Fibroblast of skin of back (primary cell): ENCODE measurements at places on chromosomes 12 and 14.

DNA sequence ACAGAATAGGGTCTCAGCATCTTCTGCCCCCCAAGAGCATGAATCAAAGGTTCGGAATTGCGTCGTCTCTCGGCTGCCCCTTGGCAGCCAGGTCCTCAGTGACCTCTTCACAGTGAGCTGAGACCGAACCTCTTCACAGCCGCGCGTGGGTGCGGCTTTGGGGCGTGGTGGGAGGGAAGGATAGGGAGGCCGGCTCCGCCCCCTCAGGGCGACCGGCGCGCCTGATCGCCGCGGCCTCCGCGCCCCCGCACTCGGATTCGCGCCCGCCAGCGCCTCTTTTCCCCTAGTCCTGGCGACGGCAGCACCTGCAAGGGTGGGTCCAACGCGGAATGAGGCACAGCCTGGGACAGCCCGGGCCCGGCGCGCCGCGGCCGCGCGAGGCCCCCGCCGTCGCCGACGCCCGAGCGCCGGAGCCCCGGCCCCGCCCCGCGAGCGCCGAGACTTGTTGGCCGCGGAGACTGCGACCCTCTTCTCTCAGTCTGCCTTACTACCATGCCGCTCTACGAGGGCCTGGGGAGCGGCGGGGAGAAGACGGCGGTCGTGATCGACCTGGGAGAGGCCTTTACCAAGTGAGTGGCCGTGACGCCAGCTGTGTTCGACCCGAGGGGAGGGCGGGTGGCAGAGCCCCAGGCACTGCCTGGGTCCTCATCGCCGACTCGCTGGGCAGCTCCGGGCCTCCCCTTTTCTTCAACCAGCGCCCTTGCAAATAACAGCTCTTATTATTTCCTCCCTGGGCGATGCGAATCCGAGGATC, at the start of gene ACTR10:
TSS of gene ACTR10 (plus strand) at position 424 of the 754 bp plus-strand sequence. CDS start at position 493, 69 bp downstream.
- DNase-seq, result peak; percentile 76

DNA sequence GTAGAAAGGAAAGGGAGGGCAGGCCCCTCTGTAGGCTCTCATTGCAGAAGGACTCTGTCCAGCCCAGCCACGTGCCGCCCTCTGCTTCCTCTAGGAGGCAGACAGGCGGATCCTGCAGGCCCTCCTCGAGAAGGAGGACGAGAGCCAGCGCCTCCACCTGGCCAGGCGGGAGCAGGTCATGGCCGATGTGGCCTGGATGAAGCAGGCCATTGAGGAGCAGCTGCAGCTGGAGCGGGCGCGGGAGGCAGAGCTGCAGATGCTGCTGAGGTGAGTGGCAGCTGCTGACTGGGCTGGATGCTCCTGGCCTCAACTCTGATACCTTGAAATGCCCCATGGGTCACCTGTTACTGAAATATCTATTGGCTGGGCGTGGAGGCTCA, 10.9 kb downstream of the TCHP start:
- DNase-seq, result peak; percentile 38

- peak; percentile 36 for DNase-seq
Observed at GRCh38 chr12:103799857-103800771, 40.9 kb downstream of the NT5DC3 start.

GRCh38 chr12:14256121-14256520, 109.4 kb upstream of the ATF7IP start:
- DNase-seq, result peak; percentile 81

- no peak for DNase-seq
Observed at GRCh38 chr12:83432176-83432719, 745.5 kb downstream of the TMTC2 start.

DNA sequence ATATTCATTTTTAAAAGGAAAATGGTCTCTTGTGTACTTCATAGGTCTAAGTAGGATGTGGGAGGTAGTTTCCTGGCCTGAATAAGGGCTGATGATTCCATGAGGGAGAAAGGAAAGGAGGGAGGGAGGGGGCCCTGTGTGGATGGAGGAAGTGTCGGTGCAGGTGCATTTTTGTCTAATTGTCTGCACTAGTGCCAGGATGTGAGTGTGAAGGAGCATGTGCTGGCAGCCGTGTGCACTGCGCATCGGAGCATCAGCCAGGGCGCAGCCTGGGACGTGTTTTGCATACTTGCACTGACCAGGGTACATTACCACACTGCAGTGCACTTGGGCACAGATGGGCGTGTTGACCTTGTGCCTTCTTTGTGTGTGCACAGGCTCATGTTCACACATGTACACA, 29.2 kb downstream of the SMUG1 start:
- DNase-seq, result no peak

GRCh38 chr12:96482086-96482485, 7.3 kb upstream of the CFAP54 start:
- DNase-seq, result no peak

DNA sequence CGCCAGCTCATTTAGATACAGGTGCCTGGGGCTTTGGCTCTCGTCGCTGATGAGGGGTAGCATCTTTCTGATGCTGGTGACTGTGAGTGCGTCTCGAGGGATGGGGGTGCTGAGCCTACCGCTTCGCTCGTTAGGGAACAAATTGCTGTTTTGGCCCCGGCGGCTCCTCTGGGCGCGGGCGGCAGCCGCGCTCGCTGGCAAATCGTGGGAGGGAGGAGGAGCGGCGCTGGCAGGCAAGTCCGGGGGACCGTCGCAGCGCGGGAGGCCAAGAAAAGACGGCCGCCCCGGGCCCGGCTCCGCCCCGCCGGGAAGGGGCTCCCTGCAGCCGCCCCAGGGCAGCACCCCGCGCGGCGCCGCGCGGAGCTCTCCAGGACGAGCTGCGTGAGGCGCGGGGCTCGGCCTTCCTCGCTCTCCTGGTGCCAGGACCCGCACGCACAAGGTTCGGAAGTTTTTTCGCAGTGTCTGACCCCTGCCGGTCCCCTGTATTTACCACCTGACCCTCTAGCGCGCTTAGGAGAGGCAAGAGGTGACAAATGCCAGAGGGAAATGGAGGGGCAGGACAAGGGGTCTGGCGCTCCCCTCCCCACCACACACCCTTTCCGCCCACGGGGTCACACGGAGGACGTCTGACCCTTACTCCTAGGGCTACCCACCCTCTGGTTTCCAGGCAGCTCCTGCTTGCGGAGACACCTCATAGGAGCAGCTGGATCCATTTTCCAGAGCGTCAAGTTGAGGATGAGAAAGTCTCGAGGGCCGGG, 899 bp upstream of the KCNH3 start:
- DNase-seq, result no peak

GRCh38 chr12:118498171-118498570, 121.8 kb downstream of the SUDS3 start:
- DNase-seq, result no peak

- DNase-seq, result peak; percentile 46
Observed at GRCh38 chr12:100404769-100405407, 48.0 kb downstream of the SLC17A8 start.

GRCh38 chr12:97235102-97235501, 227.5 kb upstream of the RMST start:
- DNase-seq, result no peak

DNA sequence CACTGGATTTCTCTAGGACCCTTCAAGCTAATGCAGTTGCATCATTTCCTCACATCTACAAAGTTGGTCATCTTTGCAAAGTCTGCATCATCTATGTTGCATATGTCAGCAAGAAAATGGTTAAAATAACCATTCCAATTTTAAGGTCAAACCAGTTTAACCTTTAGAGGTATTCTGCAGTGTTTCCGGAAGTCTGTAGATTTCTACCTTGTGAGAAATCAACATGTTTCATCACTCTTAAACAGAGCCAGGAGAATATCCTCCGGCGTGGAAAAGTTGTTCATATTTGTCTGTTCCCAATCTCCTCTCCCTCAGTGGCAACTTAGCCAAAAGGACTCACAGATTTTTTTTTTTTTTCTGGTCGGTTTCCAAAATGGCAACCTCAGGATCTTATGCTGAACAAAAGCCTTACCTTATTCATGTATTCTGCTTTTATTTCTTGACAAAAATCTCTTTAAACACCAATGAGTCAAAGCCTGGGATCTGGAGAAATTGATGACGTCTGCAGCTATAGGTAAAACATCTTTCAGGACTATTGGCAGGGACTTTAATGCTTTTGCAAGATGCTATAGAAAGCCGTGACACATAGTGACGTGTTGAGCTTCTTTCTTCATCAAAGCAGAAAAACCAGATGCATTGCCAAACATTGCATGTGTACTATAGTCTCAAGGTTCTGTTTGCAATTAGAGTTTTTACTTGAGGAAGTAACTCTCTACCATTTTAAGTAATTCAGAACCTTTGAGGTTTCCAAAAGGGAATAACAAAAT, 16.0 kb upstream of the CDK17 start:
- peak; percentile 70 for DNase-seq

DNA sequence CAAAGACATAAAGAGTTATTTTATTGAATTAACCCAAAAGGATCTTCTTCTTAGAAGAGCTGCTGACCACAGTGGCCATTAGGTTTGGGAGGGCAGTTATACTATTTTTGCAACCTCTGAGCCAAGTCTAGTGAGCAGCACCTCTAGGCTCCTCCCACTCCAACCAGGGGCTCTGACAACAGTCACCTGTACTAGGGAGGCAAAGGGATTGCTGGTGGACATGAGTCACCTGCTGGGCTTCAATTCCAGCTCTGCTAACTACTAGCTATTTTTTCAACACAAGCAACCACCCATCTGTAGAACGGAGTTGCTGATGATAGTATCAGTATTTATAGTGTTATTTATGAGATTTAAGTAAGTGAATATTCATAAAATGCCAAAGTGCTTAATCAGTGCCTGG, 166.0 kb downstream of the KLHL28 start:
- DNase-seq, result no peak

DNA sequence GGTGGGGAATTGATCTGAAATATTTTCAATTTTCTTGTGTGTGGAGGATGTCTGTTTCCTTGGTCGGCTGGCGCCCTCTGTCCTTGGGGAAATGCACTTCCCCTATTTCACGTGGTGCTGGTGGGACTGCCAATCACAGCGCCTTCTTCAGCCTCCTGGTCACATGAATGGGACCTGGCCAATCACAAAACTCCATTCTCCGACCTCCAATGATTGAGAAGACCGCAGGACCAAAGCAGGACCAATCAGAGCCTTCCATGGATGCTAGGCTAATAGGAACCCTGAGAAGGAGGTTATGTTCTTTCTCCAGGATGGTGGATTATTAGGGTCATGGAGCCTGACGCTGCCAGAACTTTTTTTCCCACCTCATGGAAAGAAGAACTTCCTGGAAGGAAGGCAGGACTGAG, 188.7 kb downstream of the TTC8 start:
- DNase-seq, result peak; percentile 30

DNA sequence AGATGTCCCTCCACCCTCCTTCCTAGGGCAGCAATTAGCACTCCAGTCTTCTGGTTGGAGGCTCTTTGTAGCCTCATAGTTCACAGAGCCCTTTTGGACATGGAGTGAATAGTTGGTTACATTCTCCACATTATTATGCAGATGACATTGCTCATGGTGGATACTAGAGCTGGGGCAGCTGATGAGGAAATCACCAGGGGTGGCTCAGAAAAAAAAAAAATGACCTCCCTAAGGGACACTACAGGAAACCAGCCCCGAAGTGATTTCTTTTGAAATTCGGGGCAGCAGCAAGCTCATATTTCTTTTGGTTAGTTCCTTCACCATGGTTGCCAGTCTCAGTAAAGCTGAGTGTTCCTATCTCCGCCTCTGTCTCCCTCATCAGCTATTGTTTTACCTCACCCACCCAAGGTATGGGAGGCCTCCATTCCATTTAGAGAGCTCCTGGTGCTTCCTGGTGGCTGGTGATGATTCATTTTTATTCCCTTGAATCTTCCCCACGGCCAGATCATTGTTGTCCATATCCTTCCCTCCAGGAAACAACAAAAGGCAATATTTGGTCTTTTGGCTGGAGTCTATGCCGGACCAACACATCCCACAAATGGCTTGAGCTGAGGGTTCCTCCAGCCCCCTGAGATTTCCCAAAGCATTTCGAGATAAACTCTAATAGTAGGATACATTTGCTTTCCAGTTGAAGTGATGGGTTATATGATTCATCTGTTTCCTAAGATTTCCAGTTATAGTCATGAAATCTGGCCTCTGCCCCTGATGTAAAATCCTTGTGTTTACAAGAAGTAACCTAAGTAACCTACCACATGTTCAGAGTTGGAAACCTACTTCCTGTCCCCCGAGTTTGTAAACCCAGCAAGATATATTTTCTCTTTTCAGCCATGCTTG, 56.2 kb upstream of the NID2 start:
- DNase-seq, result peak; percentile 88

DNA sequence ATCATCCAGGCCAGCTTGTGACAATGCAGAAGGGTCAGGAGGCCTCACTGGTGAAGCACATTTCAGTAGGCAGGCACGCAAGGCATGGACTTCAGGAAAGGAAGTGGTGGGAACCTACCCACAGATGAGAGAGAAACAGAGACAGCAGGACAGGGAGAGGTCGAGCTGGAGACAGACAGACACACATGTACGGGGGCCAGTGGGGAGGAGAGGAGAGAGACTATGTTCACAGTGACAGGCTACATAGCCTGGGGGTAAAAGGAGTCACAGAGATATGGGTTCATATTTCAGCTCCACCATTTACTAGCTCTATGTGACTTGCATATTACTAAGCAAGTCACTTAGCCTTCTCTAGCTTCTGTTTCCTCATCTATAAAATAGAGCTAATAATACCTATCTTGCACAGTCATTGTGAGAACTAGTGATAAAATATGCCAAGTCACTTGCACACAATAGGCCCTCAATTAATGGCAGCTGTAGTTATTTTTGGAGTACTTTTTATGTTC, 91.1 kb upstream of the FUT8 start:
- no peak for DNase-seq

DNA sequence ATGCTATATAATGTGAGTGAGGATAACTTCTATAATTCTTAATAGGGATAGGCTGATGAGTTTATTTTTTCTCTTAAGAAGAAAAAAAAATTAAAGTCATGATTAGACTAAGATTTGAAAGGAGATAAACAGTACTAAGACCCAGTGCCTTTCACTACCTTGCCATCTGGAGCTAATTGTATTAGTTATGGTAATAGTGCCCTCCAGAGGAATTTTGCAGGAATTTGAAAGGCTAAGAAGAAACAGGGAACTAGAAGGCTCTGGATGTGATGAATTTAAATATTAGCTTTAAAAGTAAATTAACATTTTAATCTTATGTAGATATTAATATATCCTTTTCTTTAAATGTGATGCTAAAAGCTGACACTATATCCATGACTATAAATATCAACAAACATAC, 36.6 kb upstream of the PIK3C2G start:
- DNase-seq, result peak; percentile 57

DNA sequence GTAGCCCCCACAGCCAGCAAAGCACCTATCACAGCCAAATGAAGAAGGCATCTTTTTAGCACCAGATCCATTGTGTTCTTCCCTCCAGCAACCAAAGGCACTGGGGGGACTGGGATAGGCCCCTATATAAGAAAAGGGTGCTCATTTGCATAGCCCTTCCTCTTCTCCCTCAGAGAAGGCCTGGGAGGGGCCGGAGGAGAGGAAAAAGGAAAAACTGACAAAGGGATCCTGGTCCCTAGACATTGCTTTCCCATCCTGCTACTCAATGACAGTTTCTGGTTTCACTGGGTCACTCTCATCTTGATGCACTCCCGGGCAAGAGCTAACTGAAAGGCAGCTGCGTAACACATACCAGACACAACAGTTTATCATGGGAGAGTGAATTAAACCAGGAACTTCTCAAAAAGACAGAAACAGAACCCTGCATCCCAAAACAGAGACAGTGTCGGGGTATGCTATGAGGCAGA, at the start of gene PMEL:
TSS of gene PMEL (minus strand) at position 102 of the 467 bp plus-strand sequence. CDS start at position 71, 31 bp downstream.
- DNase-seq, result peak; percentile 4

- peak; percentile 44 for DNase-seq
Observed at GRCh38 chr12:92226071-92226661, 80.5 kb upstream of the BTG1 start.
